Upper lobe of left lung (tissue), 6 donors: ENCODE measurements at places on chromosomes 16 and 17.

GRCh38 chr16:22123146-22123545 lies 30.8 kb downstream of the VWA3A start:
- no peak overlapping the region for H3K4me3 ChIP-seq
- H3K4me1 ChIP-seq: no peaks in the 10 kb centered on the region
- no peaks in the 10 kb centered on the region for H3K36me3 ChIP-seq
- H3K27ac ChIP-seq: no peak overlapping the region
- no peak for DNase-seq
- H3K27me3 ChIP-seq: no peaks in the 10 kb centered on the region

DNA sequence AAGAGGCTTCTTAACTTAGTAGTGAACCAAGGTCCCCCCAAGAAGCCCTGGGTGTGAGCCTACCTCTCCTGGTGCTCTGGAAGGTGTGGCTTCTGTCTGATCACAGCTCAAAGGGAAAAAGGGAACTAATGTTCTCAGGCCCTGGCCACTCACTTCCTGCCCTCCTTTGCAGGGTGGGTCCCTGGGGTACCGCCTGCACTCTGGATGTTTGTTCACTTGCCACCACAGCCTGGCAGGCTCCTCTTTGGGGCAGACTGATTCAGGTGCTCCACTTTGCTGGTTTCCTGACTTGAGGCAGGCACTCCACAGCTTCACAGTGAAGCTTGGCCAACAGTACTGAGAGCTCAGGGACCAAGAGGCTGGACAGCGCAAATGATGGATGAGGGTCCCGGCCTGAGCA lies 5.9 kb upstream of the MYO15A start:
- H3K27me3 ChIP-seq: no peaks in the 10 kb centered on the region
- peaks cover 91% of the 10 kb centered on the region for H3K36me3 ChIP-seq
- H3K27ac ChIP-seq: no peak overlapping the region
- no peak overlapping the region for H3K4me3 ChIP-seq

DNA sequence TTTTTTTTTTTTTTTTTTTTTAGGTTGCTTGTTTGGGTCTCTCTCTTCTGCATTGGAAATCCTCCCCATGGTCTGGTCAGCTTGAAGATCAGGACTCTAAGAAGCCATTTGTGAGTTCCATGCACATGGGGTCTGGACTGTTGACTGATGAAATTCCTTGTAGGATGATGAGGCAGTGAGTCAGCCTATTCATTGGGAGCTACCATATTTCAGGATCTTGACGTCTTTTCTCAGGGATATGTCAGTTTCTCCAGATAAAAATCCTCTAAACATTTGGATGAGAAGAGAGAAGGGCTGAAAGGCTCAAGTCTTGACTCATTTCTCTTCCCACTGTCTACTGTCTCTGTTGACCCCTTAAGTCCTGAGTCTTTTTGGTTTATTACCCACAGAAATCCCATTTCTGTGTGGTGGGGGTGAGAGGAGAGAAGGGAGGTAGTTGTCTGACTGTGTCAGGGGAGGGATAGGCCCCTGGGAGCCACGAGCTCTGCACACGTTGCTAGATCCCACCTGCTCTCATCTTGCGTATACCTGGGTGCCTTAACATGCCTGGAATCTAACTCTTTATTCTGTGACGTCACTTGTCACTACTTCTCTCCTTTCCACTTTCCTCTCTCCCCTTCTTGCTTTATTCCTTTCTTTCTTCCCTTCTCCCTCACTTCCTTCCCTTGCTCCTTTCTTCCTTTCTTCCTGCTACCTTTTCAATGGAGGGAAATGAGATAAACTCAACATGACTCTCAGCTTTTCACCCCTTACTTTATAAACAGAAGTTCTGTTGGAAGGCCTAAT lies 333.1 kb upstream of the XYLT1 start:
- no peak overlapping the region for H3K4me3 ChIP-seq
- no peaks in the 10 kb centered on the region for H3K4me1 ChIP-seq
- DNase-seq: no peak
- H3K36me3 ChIP-seq: no peaks in the 10 kb centered on the region

DNA sequence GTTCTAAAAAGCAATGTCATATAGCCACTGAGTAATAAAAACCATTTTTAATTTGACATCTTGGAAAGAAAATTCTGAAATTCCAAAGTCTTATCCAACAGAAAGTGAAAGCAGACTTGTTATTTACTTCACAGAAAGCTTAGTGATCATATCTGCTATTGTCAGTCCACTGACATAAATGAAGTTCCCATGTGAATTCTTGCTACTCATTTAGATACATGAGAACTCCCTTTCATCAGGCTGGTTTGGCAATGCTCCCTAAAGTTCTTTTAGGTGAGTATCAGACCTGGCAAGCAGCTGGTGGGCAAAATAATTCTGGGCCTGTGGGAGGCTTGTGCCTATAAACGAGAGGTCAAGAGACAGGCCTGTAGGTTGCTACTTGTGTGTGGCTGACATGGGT lies 23.4 kb downstream of the NME2 start:
- DNase-seq: no peak
- H3K36me3 ChIP-seq: peaks cover 12% of the 10 kb centered on the region
- H3K27me3 ChIP-seq: no peaks in the 10 kb centered on the region
- no peaks in the 10 kb centered on the region for H3K4me1 ChIP-seq

GRCh38 chr17:73770115-73770848 lies 126.0 kb upstream of the SDK2 start:
- H3K27ac ChIP-seq: peak overlapping the region; percentile 34
- H3K27me3 ChIP-seq: no peaks in the 10 kb centered on the region
- H3K36me3 ChIP-seq: no peaks in the 10 kb centered on the region
- H3K4me1 ChIP-seq: peaks cover 17% of the 10 kb centered on the region

DNA sequence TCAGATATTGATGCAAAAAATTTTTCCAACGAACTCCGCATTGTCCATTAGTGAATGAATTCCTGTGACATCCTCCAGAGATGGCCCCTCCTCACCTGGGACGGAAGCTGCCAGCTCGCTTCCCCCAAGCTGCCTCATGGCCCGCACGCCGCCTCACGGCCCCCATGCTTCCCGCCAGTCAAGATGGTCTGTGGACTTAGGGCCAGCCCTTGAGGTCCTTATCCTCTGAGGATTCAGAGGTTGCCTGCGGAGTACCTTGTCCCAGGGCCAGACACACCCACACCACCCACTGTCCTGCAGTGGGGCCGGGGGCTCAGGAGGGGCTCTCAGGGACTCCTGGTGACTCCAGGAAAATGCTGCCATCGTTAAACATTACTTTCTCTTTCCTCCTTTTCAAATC lies 73.6 kb downstream of the SEC14L1 start:
- no peak for DNase-seq
- peak overlapping the region; percentile 41 for H3K27ac ChIP-seq

DNA sequence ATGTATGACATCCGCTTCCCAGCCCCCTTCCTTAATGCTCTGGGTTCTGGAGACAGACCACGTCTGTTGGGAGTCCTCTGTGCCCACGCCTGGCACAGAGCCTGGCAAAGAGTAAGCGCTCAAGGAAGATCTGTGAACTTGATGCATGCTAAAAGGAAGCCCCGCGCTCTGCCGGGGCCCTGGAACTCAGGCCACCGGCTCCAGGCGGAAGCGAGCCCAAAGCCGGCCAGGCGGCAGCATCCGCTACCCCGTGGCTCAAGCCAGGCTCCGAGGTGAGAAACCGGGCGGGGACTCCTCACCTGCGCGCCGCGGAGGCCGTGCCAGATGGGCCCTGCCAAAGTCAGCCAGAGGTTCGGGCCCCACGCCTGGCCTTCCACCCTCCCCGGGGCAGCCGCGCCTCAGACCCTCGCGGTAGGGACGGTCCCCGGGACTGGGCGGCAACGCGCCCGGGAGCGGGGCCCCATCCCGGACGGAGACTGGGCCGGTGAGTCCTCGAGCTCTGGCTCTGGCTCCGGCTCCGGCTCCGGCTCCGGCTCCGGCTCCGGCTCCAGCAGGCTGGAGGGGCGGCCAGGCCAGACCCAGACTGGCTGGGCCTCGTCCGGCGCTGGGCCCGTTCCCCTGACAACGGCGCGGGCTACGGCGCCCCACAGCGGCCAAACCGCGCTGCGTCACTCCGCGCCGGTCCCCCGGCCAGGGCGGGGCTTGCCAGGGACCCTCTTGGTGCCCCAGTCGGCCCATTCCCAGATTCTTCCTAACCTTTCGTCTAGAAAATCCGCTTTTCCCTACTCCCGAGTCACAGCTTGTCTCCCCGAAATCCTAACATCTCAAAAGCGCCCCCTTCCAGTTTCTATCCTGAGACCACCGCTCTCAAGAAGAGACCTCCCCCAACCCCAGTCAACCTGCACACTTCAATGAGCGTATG lies at the start of gene ZDHHC1:
ZDHHC1 (minus strand) TSS at position 606 of the 922 bp plus-strand sequence. CDS start 8,702 bp downstream, outside the sequence.
- peak within 1 kb of the TSS; percentile 74 for H3K4me3 ChIP-seq
- H3K4me1 ChIP-seq: peaks cover 21% of the 10 kb centered on the region
- no peaks in the 10 kb centered on the region for H3K36me3 ChIP-seq
- DNase-seq: peak; percentile 73
- peak within 1 kb of the TSS; percentile 97 for H3K27ac ChIP-seq
- no peaks in the 10 kb centered on the region for H3K27me3 ChIP-seq

GRCh38 chr16:57859331-57859730 lies 57.0 kb upstream of the KIFC3 start:
- H3K36me3 ChIP-seq: no peaks in the 10 kb centered on the region
- peaks cover 8% of the 10 kb centered on the region for H3K4me1 ChIP-seq
- H3K27ac ChIP-seq: no peak overlapping the region
- no peak overlapping the region for H3K4me3 ChIP-seq
- no peaks in the 10 kb centered on the region for H3K27me3 ChIP-seq

- no peak for DNase-seq
- no peaks in the 10 kb centered on the region for H3K27me3 ChIP-seq
- peaks cover 23% of the 10 kb centered on the region for H3K4me1 ChIP-seq
- peaks cover 9% of the 10 kb centered on the region for H3K36me3 ChIP-seq
- no peak overlapping the region for H3K27ac ChIP-seq
- H3K4me3 ChIP-seq: no peak overlapping the region
Observed at GRCh38 chr17:17485420-17485819, 8.6 kb downstream of the MED9 start.

GRCh38 chr16:84013787-84014569 lies 28.6 kb downstream of the SLC38A8 start:
- no peak overlapping the region for H3K4me3 ChIP-seq
- H3K4me1 ChIP-seq: no peaks in the 10 kb centered on the region
- H3K36me3 ChIP-seq: no peaks in the 10 kb centered on the region
- no peaks in the 10 kb centered on the region for H3K27me3 ChIP-seq
- no peak overlapping the region for H3K27ac ChIP-seq

DNA sequence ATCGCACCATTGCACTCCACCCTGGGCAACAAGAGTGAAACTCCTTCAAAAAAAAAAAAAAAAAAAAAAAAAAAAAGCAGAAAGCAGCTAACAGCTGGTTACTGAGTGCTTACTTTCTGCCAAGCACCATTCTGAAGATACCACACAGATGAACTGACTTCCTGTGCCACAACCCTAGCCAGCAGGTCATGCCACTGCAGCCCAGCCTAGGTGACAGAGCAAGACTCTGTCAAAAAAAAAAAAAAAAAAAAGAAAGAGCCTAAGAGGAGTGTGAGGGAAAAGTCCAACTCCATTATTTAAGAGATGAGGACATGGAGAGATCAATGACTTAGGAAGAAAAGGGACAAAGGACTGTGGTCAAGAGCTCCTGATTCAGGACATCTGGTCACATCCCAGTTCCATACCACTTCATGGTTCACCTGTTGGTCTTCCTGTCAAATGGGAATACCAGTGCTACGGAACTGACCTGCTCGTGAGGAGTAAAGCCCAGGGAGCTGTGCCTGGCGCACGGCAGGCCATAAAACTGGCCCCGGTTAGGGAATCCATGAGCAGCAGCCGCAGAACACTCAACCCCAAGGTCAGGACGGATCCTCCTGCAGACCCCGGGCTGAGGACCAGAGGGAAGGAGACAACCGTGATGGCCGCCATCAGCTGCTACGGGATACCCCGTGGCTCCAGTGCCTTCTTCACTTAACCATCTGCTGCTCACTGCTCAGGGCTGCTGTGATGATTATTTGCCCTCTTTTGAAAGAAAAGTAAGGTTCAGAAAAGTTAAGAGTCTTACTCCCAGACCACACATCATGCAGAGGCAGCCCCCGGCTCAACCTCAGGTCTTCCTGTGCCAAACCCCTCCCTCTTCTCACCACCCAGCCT lies 950 bp downstream of the KLHDC4 start:
- peak overlapping the region; percentile 91 for H3K27ac ChIP-seq
- DNase-seq: no peak
- no peaks in the 10 kb centered on the region for H3K27me3 ChIP-seq

GRCh38 chr16:72552654-72553053 lies 380.7 kb upstream of the PMFBP1 start:
- no peaks in the 10 kb centered on the region for H3K4me1 ChIP-seq
- no peaks in the 10 kb centered on the region for H3K36me3 ChIP-seq
- no peak for DNase-seq
- no peaks in the 10 kb centered on the region for H3K27me3 ChIP-seq

GRCh38 chr17:50129728-50130558 lies at the start of gene SAMD14:
TSS of gene SAMD14 (minus strand) at chr17:50130160. CDS start at chr17:50124959, 5,201 bp downstream.
- no peaks in the 10 kb centered on the region for H3K36me3 ChIP-seq
- H3K27me3 ChIP-seq: peaks cover 14% of the 10 kb centered on the region
- H3K4me1 ChIP-seq: peaks cover 26% of the 10 kb centered on the region
- peak; percentile 89 for DNase-seq
- H3K4me3 ChIP-seq: peak within 1 kb of the TSS; percentile 51
- H3K27ac ChIP-seq: peak within 1 kb of the TSS; percentile 1

DNA sequence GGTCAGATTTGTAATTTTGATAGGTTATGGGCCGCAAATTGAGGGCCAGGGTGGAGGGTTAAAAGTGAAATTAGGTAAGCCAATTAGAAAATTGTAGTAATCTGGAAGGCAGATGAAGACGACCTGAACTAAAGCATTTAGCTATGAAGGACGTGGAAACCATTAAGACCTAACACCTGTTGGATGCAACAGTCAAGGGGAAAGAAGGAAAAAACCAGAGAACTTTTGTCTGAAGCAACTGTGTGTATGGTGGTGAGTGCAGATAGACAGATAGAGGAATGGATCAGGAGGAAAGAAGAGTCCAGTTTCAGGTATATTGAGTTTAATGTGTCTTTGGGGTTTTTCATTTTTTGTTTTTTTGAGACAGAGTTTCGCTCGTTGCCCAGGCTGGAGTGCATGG lies 40.2 kb upstream of the MARCHF10 start:
- H3K27me3 ChIP-seq: no peaks in the 10 kb centered on the region
- no peak overlapping the region for H3K27ac ChIP-seq
- H3K4me3 ChIP-seq: no peak overlapping the region
- H3K4me1 ChIP-seq: no peaks in the 10 kb centered on the region
- no peaks in the 10 kb centered on the region for H3K36me3 ChIP-seq

DNA sequence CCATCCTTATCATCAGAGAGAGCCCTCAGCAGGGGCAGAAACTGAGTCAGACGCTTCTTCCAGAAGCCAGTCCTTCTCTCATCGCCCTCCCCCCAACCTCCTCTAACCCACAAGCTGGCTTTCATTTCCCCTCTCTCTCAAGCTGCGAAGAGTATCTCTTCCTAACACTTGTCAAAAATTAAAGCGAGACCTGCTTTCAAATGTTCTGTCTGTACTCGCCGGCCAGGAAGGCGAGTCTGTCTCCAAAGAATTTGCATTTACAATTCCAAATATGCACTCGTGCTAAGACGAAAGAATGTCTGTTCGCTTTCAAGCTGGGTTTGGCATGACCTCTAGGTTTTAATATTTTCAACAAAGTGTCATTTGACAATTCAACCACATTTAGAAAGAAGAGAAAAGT lies 140.4 kb downstream of the RGS9 start:
- H3K27me3 ChIP-seq: no peaks in the 10 kb centered on the region
- H3K36me3 ChIP-seq: no peaks in the 10 kb centered on the region
- H3K27ac ChIP-seq: no peak overlapping the region
- H3K4me3 ChIP-seq: no peak overlapping the region
